ENCODE measurements at places on chromosomes 7 and 10. TPM values are rescaled to one million over a fixed set of nuclear protein-coding genes. Genes with fewer than 3 reads are reported as not detected.

CFTR gene
- total RNA-seq = 72.9 TPM

HMX3 gene
- not detected for total RNA-seq

CCDC172 gene
- not detected for total RNA-seq

EN2 gene
- not detected for total RNA-seq

SLC18A3 gene
- total RNA-seq = 1.4 TPM

HERC4 gene
- total RNA-seq = 46.8 TPM

- H3K4me3 ChIP-seq = no peak overlapping the region
- no peak overlapping the region for H3K27ac ChIP-seq
- H3K4me1 ChIP-seq = no peaks in the 10 kb centered on the region
- H3K27me3 ChIP-seq = no peaks in the 10 kb centered on the region
Measured at GRCh38 chr7:125098377-125098970, 168.8 kb upstream of the POT1 start.

- no peak for DNase-seq
- H3K27me3 ChIP-seq = no peaks in the 10 kb centered on the region
- no peaks in the 10 kb centered on the region for H3K36me3 ChIP-seq
- H3K4me3 ChIP-seq = no peak overlapping the region
Measured at GRCh38 chr7:2662273-2663120, 25.5 kb upstream of the AMZ1 start.

DNA sequence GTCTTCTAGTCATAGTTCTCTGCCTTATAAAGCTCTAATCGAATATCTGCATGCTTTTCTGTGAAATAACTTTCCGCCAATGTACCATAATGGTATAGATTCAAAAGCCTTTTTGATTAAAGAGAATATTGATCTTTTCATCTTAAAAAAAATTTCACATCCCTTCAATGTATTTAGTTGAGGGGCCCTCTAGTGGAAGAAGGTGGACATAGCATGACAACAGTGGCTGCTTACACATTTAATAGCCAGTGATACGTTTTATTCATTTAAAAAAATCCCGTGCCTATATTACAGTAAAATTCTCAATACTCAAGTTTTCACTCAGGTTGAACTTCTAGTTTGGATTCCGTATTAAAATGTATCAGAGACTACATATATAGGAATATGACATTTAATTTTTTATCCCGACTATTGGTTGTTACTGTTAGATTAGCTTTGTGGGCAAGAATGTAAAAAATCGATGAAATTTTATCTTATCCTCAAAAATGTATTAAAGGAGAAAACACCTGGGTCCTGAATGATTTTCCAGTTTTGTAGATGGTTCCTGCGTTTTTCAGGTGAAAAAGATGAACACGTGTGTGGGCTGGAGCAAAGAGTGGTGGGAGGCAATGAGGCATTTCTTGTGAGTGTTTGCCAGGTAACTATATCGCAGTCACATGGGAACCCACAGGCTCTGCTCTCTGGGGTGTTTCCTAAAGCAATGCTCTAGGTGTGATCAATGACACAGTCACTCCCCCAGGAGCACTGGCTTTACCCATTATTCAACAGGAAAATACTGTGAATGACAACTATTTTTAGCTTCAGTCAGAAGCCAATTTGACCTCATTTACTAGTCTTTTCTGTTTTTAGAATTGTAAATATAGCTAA is 24.1 kb upstream of the PNLIP start:
- peaks cover 6% of the 10 kb centered on the region for H3K27me3 ChIP-seq
- no peak overlapping the region for H3K27ac ChIP-seq
- no peaks in the 10 kb centered on the region for H3K4me1 ChIP-seq
- H3K4me3 ChIP-seq = no peak overlapping the region

DNA sequence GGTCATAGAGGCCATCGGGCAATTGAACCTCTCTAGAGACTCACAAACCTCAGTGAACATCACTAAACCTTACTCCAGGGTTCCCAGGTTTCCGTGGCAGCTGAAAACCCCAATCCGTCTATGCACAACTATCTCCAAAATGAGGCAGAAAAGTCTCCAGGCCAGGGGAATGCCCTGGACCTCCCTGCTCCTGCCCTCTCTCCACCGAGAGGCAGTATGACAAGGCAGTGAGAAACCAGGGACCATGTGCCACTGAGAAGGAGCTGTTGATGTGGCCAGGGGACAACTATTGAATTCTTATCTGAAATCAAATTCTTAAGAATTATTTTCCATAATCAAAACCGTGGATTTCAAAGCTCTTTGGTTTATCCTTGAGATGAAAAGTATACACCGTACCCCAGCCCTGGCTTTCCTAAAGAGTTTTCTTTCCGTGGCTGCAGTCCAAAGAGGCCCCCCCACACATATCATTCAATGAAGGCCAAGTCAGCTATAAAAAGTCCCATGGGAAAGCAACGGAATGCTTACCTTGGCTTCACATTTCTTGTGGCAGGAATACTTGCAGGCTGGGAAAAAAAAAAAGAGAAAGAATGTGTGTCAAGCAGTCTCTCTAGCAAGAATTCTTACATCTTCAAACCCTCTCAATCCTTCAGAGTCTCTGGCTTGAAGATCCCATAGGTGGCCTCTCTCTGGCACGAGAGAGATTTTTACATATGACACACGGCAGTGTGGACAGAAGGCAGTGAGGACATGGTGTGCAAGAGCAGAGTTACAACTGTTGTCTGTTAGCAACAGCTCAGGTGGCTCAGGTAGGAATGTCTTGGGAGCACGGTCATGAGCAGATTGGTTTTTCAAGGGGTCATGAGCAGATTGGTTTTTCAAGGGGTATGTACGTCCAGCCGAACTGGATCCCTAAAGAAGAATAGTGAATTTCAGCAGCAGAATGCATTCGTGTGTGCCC is 75.2 kb downstream of the TNS3 start:
- H3K27ac ChIP-seq = peak overlapping the region; percentile 64
- no peak overlapping the region for H3K4me3 ChIP-seq
- H3K4me1 ChIP-seq = peaks cover 57% of the 10 kb centered on the region
- no peaks in the 10 kb centered on the region for H3K27me3 ChIP-seq
- no peak for DNase-seq
- H3K36me3 ChIP-seq = no peaks in the 10 kb centered on the region

- H3K4me3 ChIP-seq = no peak overlapping the region
- peaks cover 13% of the 10 kb centered on the region for H3K4me1 ChIP-seq
- H3K27ac ChIP-seq = no peak overlapping the region
- no peaks in the 10 kb centered on the region for H3K36me3 ChIP-seq
- H3K27me3 ChIP-seq = no peaks in the 10 kb centered on the region
- peak; percentile 76 for DNase-seq
Measured at GRCh38 chr7:138886501-138886917, 88.5 kb upstream of the ATP6V0A4 start.

DNA sequence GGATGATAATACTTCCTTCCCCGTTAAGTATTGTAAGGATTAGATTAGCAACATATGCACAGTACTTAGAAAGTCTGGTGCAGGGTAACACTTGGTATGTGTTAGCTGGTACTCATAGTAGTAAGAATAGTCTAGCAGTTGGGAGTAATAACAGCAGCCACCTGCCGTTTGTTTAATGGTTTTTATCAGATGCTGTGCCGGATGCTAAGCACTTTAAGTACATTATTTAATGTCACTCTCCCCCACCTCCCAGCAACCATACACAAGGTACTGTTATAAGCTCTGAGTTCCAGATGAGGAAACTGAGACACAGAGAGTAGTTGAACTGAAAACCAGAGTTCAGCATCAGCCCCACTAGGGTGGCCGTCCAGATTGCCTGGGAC is 60.1 kb downstream of the ZMIZ1 start:
- no peaks in the 10 kb centered on the region for H3K27me3 ChIP-seq
- no peaks in the 10 kb centered on the region for H3K36me3 ChIP-seq
- peaks cover 51% of the 10 kb centered on the region for H3K4me1 ChIP-seq
- no peak for DNase-seq
- H3K4me3 ChIP-seq = no peak overlapping the region

- no peaks in the 10 kb centered on the region for H3K27me3 ChIP-seq
- no peak overlapping the region for H3K4me3 ChIP-seq
- no peaks in the 10 kb centered on the region for H3K4me1 ChIP-seq
- DNase-seq = no peak
- H3K27ac ChIP-seq = no peak overlapping the region
Measured at GRCh38 chr7:8209353-8209752, 52.6 kb downstream of the ICA1 start.

GRCh38 chr10:3104251-3104918 is 37.0 kb downstream of the PFKP start:
- no peak overlapping the region for H3K4me3 ChIP-seq
- H3K36me3 ChIP-seq = no peaks in the 10 kb centered on the region
- no peak for DNase-seq
- H3K27me3 ChIP-seq = no peaks in the 10 kb centered on the region
- H3K4me1 ChIP-seq = no peaks in the 10 kb centered on the region

GRCh38 chr7:45482451-45482850 is 91.7 kb upstream of the ADCY1 start:
- no peaks in the 10 kb centered on the region for H3K4me1 ChIP-seq
- no peak overlapping the region for H3K4me3 ChIP-seq
- DNase-seq = no peak
- H3K27ac ChIP-seq = no peak overlapping the region

GRCh38 chr7:155962191-155962967 is 150.1 kb upstream of the SHH start:
- DNase-seq = no peak
- H3K27me3 ChIP-seq = no peaks in the 10 kb centered on the region
- no peak overlapping the region for H3K27ac ChIP-seq
- no peaks in the 10 kb centered on the region for H3K4me1 ChIP-seq
- no peaks in the 10 kb centered on the region for H3K36me3 ChIP-seq
- H3K4me3 ChIP-seq = no peak overlapping the region
